NCI-H2081 (cell line): ENCODE measurements at places on chromosomes 16 and 17.
A peak's percentile ranks its signal among the peaks of the same experiment; 100 is the strongest.

- DNase-seq, result no peak
These were observed 1.4 kb upstream of the ATP6V0A1 start for GRCh38 chr17:42457107-42457792.

GRCh38 chr16:22638393-22639206 lies 127.9 kb downstream of the NPIPB5 start:
- no peak for DNase-seq

- DNase-seq, result no peak
These were observed 10.9 kb downstream of the ACLY start for GRCh38 chr17:41907633-41908539.

DNA sequence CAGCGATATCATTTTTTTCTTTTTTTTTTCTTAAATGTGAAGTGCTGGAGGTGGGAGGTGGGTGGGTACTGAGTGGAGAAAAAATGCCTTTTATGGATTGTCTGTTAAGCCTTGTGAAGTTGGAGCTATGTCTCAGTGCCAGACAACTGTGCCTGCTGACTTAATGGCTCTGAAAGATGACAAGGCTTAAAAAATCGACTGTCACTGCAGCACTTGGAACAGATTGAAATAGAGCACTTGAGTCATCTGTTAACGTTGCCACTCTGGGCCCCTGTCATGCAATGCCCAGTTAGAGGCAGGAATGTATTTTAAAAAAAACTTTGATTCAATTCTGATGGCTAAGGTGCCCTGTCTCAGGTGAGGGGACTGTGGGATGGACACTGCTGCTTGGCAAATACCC lies 108.2 kb upstream of the HS3ST2 start:
- no peak for DNase-seq

- no peak for DNase-seq
These were observed 82.4 kb downstream of the GOSR1 start for GRCh38 chr17:30559656-30560055.

GRCh38 chr16:54335230-54335629 lies 48.6 kb upstream of the IRX3 start:
- no peak for DNase-seq

DNA sequence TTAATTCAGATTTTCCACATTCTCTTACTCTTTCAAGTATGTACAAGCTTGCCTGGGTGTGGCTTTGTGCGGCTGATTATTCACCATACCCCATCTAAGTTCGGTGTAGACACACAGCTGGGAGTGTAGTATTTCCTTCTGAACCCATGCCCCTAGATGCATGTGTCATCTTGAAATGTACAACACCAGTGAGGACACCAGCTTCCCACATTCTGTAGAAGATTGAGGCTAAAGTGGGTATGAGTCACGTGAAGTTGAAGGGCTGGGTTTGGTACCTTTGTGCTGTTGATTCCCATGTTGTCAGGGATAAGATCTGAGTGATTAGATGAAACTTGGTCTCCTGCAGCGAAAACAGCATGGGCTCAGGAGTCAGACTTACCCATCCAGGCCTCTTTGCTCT lies 14.6 kb upstream of the DHX8 start:
- DNase-seq, result no peak

GRCh38 chr17:871751-872519 lies 89.8 kb downstream of the MRM3 start:
- DNase-seq, result no peak

DNA sequence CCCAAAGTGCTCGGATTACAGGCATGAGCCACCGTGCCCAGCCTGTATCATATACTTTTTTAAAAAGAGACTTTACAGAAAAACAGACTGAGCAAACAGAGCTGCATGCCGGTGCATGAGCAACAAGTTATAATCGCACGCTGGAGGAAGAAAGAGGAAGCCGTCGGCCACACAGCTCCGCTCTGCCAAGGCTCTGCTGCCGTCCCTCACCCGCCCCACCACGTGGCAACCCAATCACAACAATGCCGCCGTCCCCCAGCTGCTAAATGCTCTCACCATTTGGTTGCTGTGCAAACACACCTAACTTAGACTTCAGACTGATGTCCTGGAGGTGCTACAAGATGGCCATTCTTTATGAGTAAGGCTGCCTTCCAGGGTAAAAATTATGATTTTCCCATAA lies 83.5 kb downstream of the ADCY9 start:
- DNase-seq, result no peak

- DNase-seq, result no peak
These were observed 11.5 kb upstream of the IL34 start for GRCh38 chr16:70634861-70635260.

DNA sequence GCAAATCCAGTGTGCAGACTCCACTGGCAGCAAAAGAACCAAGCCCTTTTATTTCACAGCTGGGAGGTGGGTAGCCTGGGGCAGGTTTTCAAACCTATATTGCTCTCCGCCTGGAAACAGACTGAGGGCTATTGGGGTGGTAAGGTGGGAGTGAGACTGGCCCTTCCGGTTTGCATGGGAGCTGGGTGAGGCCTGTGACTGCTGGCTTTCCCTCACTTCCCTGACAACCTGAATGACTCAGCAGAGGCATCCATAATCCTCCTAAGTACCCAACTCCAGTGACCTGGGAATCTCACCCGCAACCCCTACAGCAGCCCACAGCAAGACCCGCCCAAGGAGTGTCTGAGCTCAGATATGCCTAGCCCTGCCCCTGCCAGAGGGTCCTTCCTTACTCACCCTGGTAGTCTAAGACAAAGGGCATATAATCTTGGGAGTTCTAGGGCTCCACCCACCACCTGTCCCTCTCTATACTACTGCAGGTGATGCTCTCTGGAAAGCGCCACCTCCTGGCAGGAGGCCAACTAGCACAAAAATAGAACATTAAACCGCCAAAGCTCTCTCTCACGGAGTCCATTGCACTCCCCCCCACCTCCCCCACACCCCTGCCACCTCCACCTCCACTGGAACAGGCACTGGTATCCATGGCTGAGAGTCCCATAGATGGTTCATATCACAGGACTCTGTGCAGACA lies 602.0 kb upstream of the C16orf82 start:
- no peak for DNase-seq

GRCh38 chr17:60154616-60155426 lies 5.0 kb downstream of the CA4 start:
- DNase-seq, result no peak

- DNase-seq, result no peak
These were observed 251.7 kb downstream of the CPPED1 start for GRCh38 chr16:12551946-12552345.

DNA sequence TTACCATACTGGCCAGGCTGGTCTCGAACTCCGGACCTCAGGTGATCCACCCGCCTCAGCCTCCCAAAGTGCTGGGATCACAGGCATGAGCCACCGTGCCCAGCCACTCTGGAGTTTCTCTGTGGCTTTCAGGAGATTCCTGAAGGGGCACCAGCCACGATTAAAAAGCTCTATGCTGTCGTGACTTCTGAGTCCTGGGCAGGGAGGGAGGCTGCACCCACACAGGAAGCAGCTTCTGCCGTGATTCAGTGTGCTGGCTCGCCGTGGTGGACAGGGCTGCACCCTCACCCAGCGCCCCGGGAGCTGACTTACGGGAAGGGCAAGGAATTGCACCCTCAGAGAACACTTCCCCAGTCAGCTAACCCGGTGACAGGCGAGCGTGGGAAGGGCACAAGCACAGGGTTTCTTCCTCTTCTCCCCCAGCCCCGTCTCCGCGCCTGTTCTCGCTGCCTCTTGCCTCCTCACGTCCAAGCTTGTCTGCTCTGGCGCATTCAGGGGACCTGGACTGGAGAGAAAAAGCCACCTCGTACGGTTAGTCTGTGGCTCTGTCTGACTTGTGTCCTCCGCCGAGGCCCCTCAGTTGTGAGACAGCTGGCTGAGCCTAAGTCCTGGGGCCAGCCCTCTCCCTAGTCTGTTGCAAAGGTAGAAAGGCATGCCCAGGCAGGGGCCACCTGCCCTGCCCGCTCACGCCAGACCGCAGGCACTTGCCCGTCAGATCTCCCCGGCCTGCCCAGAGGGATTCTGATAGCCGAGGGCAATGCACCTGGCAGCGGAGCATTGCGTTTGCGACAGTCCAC lies 145.0 kb downstream of the SEC14L1 start:
- peak; percentile 53 for DNase-seq

DNA sequence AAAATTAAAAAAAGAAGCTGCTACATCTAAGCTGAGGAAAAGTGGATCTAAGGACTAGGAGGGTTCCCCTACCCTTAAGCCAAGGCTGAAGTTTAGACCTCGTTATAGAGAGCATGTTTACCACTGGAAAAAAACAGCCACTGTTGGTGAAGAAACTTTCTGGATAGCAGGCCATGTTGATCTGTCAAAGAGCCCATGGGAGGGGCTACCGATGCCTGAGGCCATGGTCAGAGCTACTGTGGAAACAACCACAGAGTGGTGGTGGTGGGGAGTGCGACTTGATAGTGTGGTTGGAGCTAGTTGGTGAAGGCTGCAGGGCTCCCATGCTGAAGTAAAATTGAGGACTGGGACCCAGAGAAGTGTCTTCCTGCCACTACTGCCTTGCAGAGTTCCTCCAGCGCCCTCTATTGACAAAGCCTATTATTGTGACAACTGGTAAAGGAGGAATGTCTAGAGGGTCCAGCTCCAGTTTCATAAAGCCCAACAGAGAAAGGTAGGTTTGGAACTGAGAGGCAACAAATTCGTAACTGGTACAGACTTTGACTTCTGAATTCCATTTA lies 12.7 kb upstream of the FAM20A start:
- peak; percentile 80 for DNase-seq

GRCh38 chr17:44061446-44061845 lies 5.0 kb downstream of the LSM12 start:
- no peak for DNase-seq

DNA sequence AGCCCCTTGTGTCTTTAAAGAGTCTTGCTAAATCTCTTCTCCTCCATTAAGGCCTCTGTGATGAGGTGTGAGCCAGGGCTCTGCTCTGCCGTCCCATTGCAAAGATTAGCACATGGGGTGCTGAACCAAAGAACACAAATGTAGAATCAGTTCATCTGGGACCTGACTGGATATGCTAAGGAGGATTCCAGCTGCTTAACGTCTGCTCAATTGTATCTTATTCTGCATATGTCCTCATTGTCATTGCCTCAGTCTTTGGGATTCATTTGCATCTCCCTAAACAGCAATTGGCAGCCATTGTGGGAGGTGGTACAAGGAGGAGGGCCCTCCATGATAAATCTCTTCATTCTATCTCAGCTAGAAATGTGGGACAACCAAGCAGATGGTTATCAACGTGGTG lies 106.3 kb upstream of the ADAMTS18 start:
- DNase-seq, result no peak

DNA sequence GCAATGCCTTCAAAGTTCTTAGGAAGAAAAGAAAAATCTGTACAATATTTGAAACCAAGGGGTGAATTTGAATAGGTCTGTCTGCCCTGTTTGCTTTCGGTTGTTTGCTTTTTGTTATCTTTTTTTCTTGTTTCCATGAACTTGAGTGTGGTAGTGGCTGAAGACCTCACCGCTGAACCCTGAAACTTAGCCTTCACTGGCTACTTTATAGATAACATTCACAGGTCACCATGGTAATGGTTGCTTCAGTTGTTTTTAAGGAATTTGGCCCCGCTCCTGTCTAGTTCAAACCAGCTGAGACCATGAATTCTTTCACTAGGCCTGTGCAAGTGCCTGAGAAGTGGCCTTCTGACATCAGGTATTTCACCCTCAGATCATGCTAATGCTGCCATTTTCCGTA lies 137.0 kb upstream of the PMFBP1 start:
- no peak for DNase-seq

DNA sequence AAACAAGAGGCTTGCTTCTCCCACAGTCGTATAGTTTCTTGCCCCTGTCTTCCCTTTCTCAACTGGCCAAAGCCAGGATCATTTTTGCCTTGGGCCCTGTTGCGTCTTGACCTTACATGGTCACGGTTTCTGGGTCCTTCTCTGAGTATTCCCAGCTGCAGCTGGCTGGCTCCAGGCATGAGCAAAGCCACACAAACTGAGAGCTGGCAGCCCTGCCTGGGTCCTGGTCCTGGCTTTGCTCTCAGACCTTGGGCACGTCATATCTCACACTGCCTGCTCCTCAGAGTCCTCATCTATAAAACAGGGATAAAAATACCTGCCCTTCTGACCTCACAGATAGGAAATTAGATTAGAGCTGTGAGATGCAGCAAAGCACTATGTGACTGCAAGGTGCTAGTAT lies 277.6 kb downstream of the CBLN1 start:
- DNase-seq, result no peak

GRCh38 chr17:78661093-78661770 lies 84.0 kb upstream of the DNAH17 start:
- DNase-seq, result no peak

- no peak for DNase-seq
These were observed 54.7 kb downstream of the ZZEF1 start for GRCh38 chr17:4087911-4088693.

GRCh38 chr17:4304417-4305027 lies 40.7 kb upstream of the ANKFY1 start:
- peak; percentile 5 for DNase-seq

DNA sequence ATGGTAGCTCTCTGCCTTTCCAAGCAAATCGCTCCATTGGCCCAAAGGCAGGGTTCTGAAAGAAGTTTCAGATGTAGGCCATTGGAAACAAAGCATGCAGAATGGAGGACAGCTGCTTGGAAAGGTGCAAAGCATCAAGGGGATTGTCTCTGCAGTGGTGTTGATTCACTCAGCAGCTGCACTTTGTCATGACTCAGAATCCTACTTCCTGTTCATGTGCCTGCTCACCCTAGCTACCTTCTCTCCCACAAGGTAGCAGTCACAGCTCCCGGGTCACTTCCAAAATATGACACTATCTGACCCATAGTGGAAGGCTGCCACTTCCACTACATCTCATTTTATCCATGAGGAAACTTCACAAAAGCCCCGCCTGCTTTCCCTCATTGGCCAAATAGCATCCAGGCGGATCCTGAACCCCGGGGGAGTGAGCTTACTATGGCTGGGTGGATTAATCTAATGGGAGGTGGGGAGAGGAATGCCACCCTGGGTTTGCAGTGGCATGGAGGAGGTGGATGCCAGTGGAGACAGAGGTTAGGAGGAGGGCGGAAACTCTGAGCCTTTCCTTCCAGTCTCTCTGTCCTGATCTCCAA lies 74.7 kb upstream of the NKD1 start:
- no peak for DNase-seq

GRCh38 chr16:19613834-19614233 lies 58.3 kb downstream of the VPS35L start:
- no peak for DNase-seq

GRCh38 chr17:75352079-75352569 lies 53.4 kb downstream of the GRB2 start:
- no peak for DNase-seq

- peak; percentile 16 for DNase-seq
These were observed 32.4 kb downstream of the WIPI1 start for GRCh38 chr17:68424861-68425260.

DNA sequence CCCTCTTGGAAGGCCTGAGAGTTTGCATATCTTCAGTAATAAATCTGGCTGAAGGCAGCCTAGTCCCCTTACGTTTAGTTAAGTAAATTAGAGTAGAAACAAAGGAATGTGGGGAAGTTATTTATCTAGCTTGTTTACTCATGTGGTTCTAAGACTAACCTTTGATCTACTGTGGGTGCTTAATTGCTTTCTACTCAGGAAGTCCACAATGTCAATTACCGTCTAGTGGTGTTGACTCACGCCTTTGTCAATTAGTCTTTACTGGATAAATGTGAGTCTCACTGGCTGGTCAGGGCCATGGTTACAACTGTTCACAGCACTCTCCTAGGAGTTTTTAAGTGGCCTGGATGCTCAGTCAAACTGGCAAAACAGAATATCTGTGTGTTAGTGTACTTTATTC lies 2338.4 kb downstream of the TP53TG3F start:
- DNase-seq, result no peak
